ENCODE measurements at places on chromosomes 6 and 20.
A peak's percentile ranks its signal among the peaks of the same experiment; 100 is the strongest.

DNA sequence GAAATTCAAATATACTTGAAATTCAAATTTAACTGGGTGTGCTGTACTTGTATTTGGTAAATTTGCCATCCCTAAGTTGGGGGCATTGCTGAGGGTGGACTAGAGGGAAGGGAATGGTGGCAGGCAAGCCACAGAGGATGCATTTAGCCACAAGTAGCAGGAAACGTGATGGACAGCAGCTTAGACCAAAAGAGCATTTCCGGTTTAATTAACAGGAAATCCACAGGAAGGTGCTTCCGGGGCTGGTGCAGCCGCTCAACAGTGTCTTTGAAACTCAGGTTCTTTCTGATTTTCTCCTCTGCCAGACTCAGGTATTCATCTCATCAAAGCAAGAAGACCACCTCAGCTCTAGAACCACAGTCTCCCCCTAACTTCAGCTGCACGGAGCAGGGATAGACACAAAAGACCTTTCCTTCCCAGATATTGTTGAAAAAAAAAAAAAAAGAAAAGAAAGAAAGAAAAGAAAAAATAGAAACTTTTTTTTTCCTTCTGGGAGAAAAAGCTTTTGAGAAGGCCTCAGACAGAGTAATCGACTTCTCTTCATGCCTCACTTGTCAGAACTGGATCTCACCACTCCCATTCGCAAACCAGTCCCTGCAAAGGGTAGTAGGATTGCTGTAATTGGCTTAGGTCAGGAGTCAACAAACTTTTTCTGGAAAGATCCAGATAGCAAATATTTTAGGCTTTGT is 8.0 kb upstream of the BCAS1 start:
- peak; percentile 39 for DNase-seq

GRCh38 chr6:131967948-131968347 is 16.8 kb upstream of the CCN2 start:
- DNase-seq: no peak

GRCh38 chr6:130306377-130306776 is 59.4 kb upstream of the TMEM200A start:
- no peak for DNase-seq

DNA sequence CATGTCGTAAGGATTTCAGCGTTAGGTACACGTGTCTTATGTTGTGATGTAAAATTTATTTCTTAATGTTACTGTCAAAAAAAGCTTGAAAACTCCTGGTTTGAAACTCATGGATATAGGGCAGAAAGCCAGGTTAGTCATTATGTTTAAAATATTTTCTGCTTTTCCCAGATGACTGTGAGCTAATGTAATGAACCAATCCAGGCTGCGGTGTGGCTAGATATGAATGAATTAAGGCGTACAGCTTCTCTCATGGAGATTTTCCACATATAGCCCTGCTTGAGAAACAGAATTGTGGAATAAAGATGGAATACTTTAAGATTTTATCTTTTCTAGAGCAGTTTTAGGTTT is 80.3 kb upstream of the STMND1 start:
- DNase-seq: no peak

DNA sequence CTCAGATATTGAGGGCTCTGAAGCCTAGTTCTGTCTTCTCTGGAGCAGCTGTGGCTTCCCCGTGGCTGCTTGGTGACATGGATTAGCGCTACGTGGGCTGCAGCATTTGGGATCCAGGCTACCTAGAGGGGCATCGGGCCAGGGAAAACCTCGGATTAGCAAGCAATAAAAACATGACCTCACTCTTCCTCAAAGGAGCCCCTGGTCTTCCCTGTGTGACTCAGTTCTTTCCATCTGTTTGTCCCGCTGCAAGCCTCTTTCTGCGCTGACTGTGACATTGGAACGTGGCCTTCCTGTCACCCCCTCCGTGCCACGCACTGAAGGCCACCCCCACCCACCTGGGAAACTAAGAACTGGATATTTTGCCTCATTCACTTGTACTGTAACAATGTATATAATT is 3.6 kb downstream of the MRGBP start:
- DNase-seq: no peak

DNA sequence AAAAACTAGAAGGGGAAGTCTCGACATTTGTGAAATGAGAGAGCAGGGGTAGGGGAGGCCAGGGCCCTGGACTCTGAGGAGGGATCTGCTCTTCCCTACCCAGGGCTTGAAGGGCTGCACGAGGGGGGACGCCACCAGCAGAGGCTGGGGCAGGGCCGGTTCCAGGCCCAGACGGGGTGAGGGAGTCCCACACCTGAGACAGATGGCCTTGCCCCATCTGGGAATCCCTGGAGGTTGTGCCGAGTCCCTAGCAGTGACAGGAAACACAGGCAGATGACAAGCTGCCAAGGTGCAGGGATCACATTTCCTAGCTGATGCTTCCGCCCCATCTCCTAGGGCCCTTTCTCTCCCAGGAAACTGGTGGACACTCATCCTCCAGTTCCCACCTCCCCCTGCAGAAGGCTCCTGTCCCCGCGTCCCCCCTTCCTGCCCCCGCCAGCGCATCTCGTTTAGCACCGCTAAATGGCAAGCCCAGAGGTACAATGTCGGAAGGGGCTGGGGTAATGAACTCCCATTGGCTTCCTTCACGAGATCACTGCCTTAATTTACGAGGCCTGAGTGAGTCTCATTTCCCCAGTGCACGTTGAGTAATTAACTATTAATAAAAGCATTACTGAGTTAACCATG is 35.2 kb upstream of the CDH22 start:
- no peak for DNase-seq

- DNase-seq: no peak
Measured at GRCh38 chr20:9482180-9482579, 32.2 kb upstream of the LAMP5 start.

GRCh38 chr6:26026833-26027490 is 60.3 kb upstream of the HFE start:
- DNase-seq: no peak

DNA sequence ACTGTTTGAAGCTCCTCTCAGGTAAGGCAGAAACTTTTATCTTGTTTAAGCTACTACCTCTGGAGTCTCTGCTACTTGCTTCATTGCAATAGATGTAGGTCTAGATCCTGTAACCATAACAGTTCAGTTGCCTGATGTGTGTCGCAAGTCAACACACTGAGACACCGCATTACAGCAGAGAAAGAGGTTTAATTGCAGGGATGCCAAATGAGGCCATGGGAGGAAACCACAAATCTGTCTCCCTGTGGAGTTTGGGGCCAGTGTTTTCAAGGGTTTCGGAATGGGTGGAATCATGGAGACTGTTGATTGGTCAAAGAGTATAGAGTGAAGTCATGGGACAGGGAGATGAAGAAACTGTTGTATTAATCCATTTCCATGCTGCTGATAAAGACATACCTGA is 57.1 kb upstream of the RBM24 start:
- DNase-seq: no peak

DNA sequence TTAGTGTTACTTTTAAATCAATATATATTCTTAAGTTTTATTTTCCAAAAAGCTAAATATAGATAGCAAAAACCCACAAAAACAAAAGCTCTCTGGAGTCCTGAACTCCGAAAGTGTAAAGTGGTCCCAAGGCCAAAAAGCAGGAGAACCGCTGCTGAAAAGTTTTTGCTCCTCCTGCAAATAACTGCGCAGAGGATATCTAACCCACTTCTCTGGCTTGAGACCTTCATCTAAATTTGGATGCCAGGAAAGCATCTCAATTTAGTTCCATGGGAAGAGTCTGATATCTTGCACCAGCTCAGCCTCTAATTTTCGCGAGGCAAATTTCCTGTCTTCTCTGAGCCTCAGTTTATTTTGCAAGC is 523 bp downstream of the MRPS10 start:
- DNase-seq: no peak

DNA sequence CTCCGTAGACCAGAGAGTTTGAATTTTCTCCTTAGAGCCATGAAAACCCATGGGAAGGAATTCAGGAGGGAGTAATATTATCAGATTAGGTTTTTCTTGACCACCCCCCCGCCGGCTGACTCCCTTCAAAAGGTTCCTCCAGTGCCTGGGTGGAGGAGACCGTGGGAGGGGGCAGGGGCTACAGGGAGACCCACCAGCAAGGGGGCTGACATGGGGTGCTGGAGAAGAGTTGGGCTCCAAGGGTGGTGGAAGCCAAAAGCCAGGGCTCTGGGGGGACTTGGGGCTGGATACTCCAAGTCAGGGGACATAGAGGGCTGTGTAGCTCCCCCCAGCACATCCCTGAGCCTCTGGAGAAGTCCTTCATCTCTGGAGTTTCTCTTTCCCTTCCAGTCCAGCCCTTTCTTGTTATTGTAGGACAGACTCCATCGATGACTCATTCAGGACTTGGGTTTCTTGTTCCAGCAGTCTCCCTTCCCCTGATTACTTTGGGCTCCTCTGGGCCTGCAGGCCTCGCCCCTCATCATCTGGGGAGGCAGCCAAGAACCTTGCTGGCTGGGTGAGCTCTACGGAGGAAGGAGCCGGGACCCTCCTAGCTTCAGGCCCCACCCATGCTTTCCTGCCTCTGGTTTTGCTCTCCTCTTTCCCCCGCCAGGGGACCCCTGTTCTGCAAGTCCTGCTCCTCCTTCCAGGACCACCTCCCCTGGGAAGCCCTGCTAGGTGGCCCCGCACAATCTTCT is 10.5 kb upstream of the KIAA1755 start:
- DNase-seq: no peak

DNA sequence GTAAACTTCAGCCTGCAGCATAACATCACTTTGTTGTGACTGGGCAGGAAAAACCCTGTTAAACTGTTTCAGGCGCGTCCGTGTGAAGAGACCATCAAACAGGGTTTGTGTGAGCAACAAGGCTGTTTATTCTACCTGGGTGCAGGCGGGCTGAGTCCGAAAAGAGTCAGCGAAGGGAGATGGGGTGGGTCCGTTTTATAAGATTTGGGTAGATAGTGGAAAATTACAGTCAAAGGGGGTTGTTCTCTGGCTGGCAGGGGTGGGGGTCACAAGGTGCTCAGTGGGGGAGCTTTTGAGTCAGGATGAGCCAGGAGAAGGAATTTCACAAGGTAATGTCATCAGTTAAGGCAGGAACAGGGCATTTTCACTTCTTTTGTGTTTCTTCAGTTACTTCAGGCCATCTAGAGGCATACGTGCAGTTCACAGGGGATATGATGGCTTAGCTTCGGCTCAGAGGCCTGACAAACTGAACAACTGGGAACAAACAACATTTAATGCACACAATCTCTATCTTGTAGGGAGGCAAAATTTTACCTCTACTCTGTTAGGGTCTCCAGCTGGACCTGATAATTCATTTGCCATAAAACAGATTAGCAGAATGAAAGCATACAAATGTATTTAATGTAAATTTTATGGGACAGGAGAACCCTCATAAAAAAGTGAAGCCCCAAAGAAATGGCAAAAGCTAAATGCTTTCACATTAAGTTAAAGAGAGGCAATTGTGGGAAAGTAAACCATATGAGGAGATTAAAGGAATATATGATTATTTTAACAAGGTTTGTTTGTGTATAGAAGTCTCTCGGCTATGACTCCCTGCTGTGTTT is 58.3 kb upstream of the HFE start:
- no peak for DNase-seq

- DNase-seq: no peak
Measured at GRCh38 chr20:47730744-47731143, 54.5 kb downstream of the SULF2 start.

GRCh38 chr6:132464538-132465256 is 48.2 kb downstream of the STX7 start:
- no peak for DNase-seq

- no peak for DNase-seq
Measured at GRCh38 chr6:119119989-119120388, 41.5 kb upstream of the FAM184A start.

DNA sequence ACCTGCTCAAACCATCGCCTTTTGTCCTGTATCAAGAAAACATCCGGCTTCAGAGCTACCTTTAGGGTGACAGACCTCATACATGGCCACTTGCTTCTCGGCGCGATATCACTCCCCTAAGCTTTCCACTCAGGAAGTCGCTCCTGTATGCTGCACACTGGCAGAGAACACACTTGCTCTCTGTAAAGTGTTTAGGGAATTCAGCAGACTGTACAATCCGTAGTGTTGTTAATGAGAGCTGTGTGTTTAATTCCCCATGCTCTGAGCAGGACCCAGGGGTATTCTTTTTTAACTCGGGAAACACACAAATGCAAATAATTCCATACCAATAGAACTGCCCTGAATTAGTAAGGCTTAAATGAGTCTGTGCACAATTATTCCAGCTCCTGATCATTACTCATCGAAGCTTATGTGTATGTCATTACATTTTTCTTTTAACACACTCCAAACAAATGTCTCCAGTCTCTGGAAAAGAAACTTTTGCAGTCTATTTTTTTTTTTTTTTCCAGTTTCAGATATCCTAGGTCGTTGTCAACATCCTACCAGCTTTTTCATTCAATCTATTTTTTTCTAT is 338.7 kb upstream of the ARID1B start:
- DNase-seq: no peak

GRCh38 chr6:161745594-161746141 is 471.8 kb upstream of the AGPAT4 start:
- no peak for DNase-seq

DNA sequence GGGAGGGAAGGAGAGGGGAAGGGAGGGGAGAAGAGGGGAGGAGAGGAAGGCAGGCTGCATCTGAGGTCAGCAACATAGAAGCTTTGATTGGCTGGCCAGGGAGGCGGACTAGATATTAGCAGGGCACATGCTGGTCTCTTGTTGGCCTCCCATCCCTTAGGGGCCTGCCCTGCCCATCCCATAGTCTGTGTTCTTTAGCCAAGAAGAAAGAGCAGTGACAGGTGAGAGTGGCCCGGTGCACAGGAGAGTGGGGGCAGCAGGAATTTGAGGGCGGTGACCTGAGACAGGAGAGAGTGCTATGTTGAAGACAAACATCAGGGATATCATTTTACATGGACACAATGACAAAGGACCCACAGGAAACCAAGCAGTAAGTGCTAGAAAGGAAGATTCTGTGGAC is 413.5 kb downstream of the SYNE1 start:
- no peak for DNase-seq

- no peak for DNase-seq
Measured at GRCh38 chr20:37464611-37465010, 56.4 kb upstream of the NNAT start.

GRCh38 chr6:129717277-129717676 is 7.3 kb upstream of the ARHGAP18 start:
- DNase-seq: no peak

- no peak for DNase-seq
Measured at GRCh38 chr20:41293269-41294037, 24.1 kb downstream of the ZHX3 start.

- no peak for DNase-seq
Measured at GRCh38 chr6:130239755-130240154, 17.0 kb upstream of the SAMD3 start.
